ENCODE measurements at places on chromosomes 6 and 20.
A peak's percentile ranks its signal among the peaks of the same experiment; 100 is the strongest.

DNA sequence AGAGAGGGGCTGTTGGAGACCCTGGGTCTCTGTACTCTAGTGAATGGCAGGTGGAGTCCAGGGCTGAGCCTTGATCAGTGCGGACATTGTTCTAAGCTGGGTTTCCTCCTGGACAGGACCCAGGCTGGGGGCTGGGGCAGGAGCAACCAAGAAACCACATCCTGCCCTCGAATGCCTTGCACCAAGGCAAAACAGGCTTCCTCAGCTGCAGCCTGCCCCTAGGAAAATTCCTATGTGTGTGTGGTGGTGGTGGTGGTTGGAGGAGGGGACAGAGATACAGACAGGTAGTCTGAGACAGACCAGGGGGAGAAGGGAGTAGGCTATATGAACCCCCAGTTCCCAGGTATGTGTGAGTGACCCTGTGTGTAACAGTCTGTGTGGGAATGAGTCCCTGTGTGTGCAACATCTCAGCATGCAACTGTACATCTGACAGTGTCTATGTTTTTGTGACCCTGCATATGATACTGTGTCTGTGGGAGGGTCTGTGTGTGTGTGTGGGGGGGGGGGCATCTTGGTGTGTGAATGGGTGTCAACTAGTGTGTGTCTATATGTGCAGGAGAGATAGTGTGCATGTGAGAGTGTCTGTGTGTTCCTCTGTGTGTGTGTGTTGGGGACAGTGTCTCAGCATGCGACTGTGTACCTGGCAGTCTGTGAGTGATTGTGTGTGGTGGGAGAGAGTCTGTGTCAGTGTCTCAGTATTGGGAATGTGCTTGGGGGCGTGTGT is 3.0 kb downstream of the GLP1R start:
- DNase-seq = no peak

DNA sequence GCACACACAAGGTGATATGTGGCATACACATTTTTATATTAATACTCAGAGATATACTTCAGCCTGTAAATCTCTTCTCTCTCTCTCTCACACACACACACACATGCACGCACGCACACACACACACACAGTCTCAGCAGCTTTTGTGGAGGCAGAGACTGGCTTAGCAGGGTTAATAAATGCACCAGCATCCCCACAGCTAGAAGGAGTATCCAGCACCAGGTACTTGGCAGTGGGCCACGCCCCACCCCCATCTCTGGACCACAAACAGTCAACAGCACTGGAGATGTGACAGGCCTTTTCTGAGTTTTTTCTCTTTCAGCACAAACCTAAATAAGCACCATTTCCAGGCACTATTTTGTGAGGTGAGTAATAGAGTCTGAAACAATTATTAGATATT is 47.3 kb upstream of the LRFN2 start:
- DNase-seq = peak; percentile 46

DNA sequence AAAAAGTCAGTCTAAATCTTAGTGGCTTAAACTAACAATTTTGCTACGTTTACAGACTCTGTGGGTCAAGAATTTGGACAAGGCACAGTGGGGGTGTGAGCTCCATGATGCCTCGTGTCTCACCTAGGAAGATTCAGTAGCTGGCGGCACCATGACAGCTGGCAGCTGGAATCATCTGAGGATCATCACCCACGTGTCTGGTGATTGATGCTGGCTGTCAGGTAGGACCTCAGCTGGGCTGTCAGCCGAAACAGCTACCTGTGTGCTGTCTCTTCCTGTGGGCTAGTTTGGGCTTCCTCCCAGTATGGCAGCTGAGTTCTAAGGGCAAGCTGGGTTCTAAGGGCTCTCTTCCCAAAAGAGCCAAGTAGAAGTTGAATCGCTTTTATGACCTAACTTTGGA is 26.4 kb upstream of the DLGAP4 start:
- no peak for DNase-seq

GRCh38 chr6:72911463-72912155 is 289.7 kb downstream of the KCNQ5 start:
- no peak for DNase-seq
